ENCODE measurements at places on chromosomes 3 and 15.

GRCh38 chr3:11757441-11757875, 89.2 kb downstream of the TAMM41 start:
- DNase-seq = peak; percentile 16

- no peak for DNase-seq
These were observed 160.2 kb downstream of the XXYLT1 start for GRCh38 chr3:195110647-195111318.

DNA sequence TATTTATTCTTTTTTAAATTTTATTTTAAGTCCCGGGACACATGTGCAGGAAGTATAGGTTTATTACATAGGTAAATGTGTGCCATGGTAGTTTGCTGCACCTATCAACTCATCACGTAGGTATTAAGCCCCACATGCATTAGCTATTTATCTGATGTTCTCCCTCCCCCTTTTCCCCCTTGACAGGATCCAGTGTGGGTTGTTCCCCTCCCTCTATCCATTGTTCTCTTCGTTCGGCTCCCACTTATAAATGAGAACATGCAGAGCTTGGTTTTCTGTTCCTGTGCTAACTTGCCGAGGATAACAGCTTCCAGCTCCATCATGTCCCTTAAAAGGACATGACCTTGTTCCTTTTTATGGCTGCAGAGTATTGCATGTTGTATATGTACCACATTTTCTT, 220.3 kb downstream of the OCA2 start:
- no peak for DNase-seq

GRCh38 chr3:82342521-82342920, 581.1 kb upstream of the GBE1 start:
- no peak for DNase-seq

GRCh38 chr3:182212479-182213076, 500.9 kb downstream of the SOX2 start:
- no peak for DNase-seq

DNA sequence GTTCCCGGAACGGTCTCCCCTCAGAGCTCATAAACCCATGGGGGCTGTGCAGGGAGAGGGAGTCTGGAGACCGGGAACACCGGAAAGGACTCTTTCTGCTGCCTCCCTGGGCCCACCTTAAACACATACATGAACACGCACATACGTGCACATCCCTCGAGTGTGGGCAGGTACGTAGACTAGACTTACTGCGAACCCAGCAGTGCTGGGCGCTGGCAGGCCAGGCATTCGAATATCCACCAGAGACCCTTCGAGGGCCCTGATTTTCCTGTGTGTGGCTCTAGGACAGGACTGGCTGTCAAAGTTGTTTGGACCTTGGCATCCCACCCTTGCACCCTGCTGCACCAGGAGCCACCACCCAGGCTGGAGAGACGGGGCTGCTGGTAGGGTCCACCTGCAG, 102.7 kb downstream of the PLXNA1 start:
- no peak for DNase-seq

- DNase-seq = peak; percentile 58
These were observed 1.6 kb downstream of the NR2F2 start for GRCh38 chr15:96331945-96332636.

DNA sequence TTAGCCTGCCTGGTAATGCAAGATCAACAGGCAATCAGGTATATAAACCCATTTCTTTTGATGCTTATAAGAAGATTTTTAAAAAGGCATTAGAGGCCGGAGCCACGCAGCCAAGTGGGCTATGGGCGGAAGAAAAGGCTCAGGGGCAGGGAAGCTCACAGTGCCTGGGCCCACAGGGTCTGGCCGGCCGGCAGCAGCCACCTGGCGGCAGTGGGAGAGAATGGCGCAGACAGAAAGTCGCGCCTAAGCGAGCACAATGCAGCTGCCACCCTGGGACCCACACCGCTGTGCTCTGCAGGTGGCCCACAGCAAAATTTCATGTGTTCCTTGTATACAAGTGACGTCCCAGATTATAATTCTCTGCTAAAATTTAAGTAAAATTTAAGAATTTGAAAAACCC, 448.6 kb upstream of the RASGRP1 start:
- no peak for DNase-seq

- DNase-seq = peak; percentile 73
These were observed 35.6 kb upstream of the KCNMB2 start for GRCh38 chr3:178500631-178501030.

DNA sequence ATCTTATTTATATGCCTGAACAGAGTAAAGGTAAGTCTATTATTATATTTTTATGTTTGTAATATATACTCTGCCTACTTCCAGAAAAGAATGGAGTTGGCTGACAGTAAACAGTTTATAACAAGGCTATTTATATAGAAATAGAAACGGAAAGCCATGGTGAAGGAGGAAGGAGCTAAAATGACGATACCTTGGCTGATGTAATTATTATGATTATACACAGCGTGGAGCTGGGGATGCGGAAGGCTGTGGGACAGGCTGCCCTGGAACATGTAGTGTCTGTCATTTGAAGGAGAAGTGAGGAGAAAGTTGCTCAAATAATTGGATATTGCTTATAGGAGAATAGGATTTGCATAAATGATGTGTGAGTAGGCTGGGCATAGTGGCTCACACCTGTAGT, 37.8 kb downstream of the CEMIP start:
- no peak for DNase-seq

GRCh38 chr15:91357011-91357410, 257.0 kb downstream of the SV2B start:
- no peak for DNase-seq

- peak; percentile 18 for DNase-seq
These were observed 349.6 kb downstream of the ZIC1 start for GRCh38 chr3:147758771-147759170.

DNA sequence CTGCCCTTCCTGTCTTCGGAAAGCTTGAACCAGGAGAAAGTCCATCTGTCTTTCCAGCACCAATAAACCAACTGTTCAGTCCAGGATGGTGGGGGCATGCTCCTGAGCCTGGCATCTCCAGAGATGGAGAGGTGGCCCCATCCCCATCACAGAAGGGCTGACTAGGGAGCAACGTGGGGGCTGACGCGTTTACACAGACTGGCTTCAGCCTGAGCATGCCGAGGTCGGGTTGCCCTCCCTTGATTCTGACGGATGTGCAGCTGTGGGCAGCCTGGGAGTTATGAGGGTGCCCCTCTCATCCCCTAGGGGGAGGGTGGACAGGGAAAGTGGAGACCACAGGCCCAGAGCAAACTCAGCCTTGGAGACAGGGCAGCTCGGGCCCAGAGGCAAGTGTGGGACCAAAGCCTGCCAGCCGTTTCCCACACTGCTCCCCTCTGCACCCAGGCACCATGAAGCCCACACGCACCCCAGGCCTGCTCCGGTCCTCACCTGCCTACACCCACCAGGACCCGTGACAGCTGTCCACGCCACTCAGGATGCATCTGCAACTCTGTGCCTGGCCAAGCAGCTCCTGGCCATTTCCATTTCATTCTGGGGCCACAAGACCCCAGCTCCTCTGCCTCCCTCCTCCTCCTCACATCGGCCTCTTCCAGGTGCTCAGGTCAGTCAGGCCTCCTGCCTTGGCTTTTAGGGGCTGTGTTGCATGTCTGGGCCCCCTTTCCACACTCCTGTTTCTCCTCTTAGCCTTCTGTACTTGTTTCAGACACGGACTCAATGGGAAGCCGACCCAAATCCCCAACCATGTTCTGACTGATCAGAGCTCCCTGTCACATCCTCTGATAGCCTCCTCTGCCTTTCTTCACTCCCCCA, 48.2 kb upstream of the SLC41A3 start:
- no peak for DNase-seq

- peak; percentile 95 for DNase-seq
These were observed at the start of gene PRICKLE2 for GRCh38 chr3:64224826-64225610. TSS of gene PRICKLE2 (minus strand) at chr3:64225466. CDS start at chr3:64198927, 26,539 bp downstream.

DNA sequence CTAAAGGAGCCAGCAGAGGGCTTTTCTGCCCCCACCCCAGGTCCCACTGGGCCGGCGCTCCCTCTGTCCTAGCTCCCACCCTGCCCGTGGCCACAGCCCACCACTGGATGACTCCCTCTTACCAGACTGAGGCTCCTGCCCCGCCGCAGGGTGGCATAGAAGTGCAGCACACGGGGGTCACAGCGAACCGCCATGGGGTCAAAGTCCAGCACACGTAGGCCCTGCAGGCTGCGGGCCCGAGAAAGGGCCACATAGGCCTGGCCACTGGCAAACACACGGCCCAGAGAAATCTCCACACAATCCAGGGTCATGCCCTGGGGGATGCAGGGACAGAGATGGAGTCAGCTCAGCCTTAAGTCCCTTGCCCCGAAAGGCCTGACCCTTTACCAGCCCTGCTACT, 9.0 kb downstream of the PIF1 start:
- DNase-seq = no peak

DNA sequence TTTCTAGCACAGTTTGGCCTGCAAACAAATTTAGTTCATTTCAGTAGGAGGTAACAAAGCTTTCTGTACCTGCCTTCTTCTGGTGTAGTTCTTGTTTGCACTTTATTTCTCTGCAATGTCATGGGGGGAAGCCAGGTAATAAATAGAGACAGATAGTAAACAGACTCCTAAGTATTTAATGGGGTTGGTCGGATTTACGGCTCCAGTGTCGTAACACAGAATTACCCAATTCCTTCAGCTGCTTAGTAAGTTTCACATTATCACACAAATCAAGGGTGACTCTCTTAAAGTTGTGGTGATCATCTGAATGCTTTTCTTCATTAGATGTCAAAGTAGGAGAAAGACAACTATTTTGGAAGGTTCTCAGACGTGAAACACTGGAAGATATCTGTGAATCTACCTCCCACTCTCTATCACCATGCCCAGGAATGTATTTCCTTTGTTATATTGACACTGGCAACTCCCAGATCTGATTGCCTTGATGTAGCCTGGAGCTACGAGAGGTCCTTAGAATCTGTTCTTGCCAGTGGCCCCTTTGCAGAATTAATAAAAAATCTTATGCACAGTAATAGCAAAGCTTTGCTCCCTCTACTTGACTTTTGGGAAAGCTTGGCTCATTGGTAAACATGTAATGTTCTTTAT, 25.0 kb upstream of the TMC3 start:
- peak; percentile 19 for DNase-seq

- DNase-seq = no peak
These were observed 22.4 kb downstream of the LIPC start for GRCh38 chr15:58453931-58454793.
